Stimulated activated CD8-positive, alpha-beta memory T cell treated with anti-CD3 and anti-CD28 coated beads, Interleukin-4, amount 100 ng/mL, for 1 hour (primary cell): ENCODE measurements at places on chromosomes 7 and 10.

DNA sequence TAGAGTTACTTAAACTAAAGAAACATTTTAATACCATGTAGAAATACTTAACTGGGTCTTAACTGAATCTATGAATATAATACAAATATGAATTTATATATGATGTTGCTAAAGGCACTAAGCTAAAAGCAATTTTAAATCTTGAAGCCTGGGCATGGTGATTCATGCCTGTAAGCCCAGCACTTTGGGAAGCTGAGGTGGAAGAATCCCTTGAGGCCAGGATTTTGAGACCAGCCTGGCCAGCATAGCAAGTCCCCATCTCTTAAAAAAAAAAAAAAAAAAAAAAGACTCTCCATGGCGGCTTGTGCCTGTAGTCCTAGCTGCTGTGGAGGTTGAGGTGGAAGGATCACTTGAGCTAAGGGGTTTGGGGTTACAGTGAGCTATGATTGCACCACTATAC, 95.3 kb downstream of the CCSER2 start:
- DNase-seq, result no peak

DNA sequence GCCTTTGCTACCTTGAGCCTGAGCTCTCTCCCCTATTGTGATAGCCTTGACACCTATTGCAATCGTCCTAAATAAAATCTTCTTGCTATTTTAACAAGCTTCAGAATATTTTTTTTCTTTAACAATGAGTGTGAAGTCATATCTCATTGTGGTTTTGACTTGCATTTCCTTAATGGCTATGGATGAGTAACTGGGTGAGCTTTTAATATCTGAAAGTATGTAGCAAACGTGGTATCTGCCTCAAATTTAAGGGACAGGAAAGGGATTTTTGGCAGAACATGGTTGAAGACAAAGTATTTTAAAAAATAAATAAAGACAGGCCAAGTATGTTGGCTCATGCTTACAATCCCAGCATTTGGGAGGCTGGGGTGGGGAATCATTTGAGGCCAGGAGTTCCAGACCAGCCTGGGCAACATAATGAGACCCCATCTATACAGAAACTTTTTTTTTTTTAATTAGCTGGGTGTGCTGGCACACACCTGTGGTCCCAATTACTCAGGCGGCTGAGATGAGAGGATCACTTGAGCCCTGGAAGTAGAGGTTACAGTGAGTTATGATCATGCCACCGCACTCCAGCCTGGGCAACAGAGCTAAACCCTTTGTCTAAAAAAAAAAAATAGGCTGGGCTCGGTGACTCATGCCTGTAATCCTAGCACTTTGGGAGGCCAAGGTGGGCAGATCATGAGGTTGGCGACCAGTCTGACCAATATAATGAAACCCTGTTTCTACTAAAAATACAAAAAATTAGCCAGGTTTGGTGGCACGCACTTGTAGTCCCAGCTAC, 319.3 kb upstream of the NRP1 start:
- no peak for DNase-seq

GRCh38 chr10:30705101-30705624, 75.6 kb upstream of the LYZL2 start:
- no peak for DNase-seq

- DNase-seq, result no peak
Measured at GRCh38 chr10:112985690-112986543, 35.9 kb downstream of the TCF7L2 start.

- DNase-seq, result no peak
Measured at GRCh38 chr10:95221124-95221523, 27.1 kb downstream of the ACSM6 start.

GRCh38 chr10:16853201-16853600, 36.0 kb upstream of the RSU1 start:
- DNase-seq, result no peak

- no peak for DNase-seq
Measured at GRCh38 chr10:21336476-21337170, 188.9 kb downstream of the SKIDA1 start.

- DNase-seq, result no peak
Measured at GRCh38 chr10:117532451-117533107, 10.0 kb upstream of the EMX2 start.

DNA sequence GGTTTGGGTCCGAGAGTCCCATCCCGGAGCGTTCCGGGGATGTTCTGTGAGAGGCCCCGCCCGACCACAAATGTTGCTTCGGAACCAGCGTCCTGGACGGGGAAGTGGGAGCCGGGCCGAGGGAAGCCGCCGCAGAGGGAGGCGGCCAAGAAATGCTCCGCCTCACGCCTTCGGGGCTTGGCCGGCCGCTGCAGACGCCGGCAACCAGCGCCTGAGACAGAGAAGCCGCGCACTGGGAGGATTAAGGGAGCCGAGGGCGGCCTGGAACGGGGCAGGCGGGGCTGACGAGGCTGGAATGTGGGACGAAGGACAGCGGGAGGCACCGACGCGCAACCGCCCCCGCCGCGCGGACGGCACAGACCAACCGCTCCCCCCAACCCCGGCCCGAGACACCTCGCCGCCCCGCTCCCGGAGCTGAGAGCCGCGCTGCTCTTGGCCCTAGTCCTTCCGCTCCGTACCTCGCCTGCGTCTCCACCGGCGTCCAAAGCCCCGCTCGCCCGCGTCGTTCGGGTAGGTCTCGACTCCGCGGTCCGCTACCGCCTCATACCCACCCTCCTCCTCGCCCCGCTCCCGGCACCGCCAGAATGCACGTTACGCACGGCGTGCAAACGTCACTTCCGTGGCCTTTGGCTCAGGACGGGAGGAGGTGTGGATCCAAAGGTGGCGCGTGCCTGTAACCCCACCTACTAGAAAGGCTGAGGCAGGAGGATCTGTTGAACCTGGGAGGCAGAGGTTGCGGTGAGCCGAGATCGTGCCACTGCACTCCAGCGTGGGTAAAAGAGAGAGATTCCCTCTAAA, 36.7 kb upstream of the KCTD7 start:
- peak; percentile 60 for DNase-seq

DNA sequence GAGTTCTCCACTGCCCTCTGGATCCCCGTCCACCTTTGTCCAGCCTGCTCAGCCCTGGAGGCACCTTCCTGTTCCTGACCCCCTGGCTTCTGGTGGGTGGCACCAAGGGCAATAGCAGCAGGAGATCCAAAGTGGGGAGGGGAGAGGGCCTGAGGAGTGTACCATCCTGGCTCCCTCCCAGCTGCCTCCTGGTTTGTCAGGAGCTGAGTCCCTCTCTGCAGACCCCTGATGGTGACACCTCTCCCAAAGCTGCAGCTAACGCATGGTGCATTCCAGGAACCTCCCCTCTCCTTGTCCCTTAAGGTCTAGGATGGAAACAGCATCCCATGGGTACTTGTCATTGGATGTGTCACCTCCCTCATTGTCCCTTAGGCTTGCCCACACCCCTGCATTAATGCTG, 39.6 kb downstream of the VSTM4 start:
- no peak for DNase-seq

DNA sequence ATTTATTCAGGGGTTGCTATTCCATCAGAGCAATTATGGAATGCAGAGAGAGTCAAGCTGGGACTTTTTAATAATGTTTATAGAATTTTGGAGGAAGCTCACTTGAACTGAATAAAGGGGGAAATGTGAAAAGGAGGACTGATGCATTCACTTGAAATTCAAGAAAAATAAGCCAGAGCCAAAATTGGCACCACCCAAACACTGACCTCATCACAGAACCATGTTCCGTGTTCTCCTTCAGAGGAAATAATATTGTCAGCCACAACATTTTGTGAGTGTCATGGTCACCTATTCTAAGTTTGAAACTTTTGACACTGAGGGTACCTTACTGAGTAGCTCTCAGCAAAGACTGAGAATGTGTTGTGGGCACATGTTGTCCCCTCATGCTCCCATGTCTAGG, 207.0 kb downstream of the ANK3 start:
- DNase-seq, result no peak

- no peak for DNase-seq
Measured at GRCh38 chr7:303425-303824, 13.5 kb downstream of the FOXL3 start.

- no peak for DNase-seq
Measured at GRCh38 chr7:1510780-1511154, 6.6 kb upstream of the INTS1 start.

DNA sequence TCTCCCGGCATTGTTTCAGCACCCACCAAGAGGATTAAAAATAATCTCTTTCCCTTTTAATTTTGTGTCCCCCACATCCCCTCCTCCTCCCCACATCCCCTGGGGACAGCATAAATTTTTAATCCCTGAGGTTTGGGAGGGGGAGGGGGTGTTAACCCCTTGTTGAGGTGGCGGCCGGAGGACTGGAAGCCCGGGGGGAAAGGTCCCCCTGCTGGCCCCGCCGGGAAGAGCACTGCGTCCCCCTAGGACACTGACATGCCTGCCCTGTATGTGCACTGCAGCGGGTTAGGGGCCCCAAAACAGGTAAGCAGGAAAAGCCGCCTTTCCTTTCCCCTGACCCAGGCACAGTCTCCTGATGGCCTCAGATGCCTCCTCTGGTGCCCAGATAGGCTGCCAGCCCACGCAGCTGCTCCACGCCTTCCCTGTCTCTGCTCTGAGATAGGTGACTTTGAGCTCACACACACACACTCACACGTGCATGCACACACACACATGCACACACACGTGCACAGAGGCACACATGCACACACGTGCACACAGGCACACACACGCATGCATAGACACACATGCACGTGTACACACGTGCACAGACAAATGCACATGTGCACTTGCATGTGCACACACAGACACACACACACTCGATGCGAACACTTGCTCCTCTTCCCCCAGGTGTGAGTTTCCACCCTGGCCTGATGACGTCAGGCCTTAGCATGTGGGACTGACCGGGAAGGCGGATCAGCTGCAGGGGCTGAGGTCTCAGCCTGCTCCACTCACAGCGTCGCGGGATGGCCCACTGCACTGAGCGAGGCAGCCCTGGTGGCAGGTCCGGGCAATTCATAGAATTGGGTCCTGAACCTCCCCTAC, 12.3 kb downstream of the CNPY1 start:
- DNase-seq, result no peak

DNA sequence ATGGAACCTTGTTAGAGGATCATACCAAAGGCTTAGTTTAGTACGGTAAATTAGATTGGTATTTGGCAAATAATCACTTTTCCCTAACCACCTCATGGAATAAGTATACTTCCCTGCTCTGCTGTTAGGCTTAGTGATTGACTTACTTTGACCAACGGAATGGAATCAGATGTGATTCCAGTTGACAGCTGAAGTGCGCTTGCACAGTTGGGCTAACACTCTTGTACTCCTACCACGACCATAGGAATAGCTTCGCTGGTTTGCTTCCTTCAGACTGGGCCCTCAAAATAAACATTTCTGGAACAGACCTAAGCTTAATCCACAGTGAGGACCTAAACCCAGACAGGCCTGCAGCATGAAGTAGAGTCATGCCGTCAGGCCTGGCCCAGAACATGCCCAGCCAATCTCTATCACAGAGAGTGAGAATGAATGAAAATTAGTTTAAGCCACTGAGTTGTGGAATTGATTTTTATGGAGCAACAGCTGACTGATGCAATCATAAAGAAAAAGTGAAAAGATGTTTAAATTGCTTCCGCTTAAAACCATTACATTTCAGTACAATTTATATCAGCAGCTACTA, 122.3 kb downstream of the DOCK4 start:
- no peak for DNase-seq

DNA sequence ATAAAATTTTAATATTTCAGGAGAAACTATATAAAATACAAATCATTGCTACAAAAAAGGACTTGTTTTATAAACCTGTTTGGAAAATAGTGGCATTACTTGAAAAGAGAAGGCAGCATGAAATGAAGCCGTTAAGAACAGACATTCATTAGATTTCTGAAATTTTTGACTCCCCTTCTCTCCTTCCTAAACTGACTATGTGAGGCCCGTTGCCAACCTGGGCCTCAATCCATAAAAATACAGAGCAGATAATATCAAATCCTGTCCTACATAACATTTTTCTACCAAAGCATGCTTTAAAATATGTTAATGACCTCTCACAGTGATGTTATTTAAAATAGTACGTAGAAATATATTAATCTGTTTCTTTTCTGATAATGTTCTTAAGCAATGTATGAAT, 34.5 kb upstream of the ING3 start:
- DNase-seq, result no peak

DNA sequence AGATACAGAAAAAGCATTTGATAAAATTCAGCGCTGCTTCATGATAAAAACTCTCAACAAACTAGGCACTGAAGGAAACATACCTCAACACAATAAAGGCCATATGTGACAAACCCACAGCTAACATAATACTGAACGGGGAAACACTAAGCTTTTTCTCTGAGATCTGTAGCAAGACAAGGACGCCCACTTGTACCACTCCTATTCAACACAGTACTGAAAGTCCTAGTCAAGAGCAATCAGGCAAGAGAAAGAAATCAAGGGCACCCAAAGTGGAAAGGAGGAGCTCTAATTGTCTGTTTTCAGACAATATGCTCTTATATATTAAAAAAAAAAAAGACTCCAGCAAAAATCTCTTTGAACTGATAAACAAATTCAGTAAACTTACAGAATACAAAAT, 13.3 kb downstream of the DIP2C start:
- no peak for DNase-seq

- no peak for DNase-seq
Measured at GRCh38 chr10:17651896-17652295, 7.9 kb downstream of the STAM start.

- DNase-seq, result no peak
Measured at GRCh38 chr7:2012981-2013380, 219.8 kb downstream of the MAD1L1 start.

GRCh38 chr7:108634036-108634435, 64.4 kb downstream of the DNAJB9 start:
- no peak for DNase-seq

- no peak for DNase-seq
Measured at GRCh38 chr7:70457482-70457881, 674.5 kb upstream of the GALNT17 start.

GRCh38 chr7:46007194-46007593, 86.1 kb upstream of the IGFBP3 start:
- DNase-seq, result no peak

GRCh38 chr10:119477444-119477843, 65.1 kb downstream of the RGS10 start:
- DNase-seq, result no peak

GRCh38 chr7:34869057-34869456, 168.2 kb downstream of the DPY19L1 start:
- no peak for DNase-seq

GRCh38 chr7:22833957-22834356, 11.3 kb upstream of the TOMM7 start:
- DNase-seq, result no peak
